ENCODE measurements at places on chromosomes 1 and 21.

DNA sequence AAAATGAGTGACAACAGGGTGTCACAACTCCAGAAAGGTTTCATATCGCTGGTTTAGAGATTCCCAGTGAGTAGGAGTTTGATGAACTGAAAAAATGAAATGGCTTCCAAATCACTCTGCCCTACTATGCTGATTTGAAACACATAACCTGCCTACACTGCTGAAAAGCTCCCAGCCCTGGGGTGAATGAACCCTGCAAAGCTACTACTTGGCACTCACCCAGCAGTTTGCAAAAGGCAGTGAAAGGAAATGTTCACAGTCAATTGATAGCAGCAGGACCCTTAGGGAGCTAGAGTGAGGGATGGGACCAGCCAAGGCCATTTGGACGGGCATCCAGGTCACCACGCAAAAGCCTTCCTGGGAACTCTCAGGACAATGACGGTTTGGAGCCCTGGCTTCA, 44.4 kb upstream of the SRP9 start:
- no peak for DNase-seq

DNA sequence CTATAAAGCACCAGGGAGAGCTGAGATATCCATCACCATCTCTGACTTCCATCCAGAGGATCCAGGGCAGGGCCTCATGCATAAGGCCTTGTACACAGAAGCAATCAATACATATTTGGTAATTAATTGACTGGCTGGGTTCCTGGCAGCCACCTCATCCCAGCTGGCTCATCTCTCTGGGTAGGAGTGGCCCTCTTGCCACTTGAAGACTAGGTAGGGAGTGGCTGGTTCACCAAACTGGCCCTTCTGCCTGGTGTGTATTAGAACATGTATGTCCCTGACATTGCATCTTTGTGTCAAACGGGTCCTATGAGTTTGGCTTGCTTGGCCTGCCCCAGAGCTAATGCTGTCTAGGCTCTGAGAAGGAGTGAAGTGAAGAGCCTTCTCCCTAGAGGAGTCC, 11.8 kb downstream of the NUAK2 start:
- no peak for DNase-seq

- DNase-seq: no peak
Observed at GRCh38 chr1:56686169-56686568, 41.1 kb downstream of the PRKAA2 start.

- no peak for DNase-seq
Observed at GRCh38 chr1:170126696-170127095, 19.1 kb upstream of the NTMT2 start.

- peak; percentile 60 for DNase-seq
Observed at GRCh38 chr1:26574719-26575251, 45.2 kb downstream of the RPS6KA1 start.

DNA sequence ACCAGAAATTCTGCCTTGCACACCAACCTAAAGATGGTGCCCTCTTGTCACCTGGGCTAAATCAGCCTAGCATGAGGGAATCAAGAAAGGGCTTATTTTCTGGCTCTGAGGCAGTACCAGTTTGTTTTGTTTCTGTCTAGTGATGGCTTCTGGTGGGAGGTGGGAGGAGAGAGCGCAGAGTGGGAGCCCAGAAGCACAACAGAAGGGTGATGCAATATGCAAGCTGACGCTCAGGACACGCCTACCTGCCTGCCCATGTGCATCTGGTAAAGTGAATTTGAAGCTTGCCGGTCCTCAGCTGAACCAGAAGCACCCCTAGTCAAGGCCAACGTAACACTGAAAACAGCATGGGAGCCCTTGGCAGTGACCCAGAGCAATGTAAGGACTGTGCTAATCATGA, 138.4 kb upstream of the TIAM1 start:
- no peak for DNase-seq

DNA sequence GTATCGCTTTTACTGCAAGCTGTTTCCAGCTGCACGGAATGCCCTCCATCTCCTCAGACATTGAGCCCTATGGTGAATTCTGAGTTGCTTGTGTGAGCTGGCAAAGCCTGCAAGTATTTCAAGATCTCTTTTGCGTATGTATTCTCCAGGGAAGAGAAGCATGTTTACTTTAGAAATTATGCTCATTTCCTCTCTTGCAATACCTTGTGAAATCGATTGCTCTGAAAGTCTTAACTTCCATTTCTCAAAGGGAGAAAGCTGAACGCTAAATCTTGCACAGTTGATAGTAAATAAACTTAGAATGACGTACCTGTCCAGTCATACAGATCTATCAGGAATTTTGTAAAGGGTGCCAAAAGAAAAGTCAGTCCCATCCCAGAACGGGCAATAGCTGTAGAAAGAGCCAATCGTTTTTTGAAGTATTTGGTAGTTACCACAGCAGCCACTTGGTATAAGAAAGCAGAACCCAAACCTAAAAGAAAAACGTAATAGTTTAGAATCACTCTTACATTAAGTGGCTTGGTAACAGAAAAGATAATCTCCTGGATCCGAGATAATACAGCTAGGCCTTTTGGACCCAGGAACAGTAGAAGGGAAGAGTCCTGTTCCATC, 10.0 kb downstream of the SLC16A4 start:
- DNase-seq: peak; percentile 64

- DNase-seq: no peak
Observed at GRCh38 chr1:9449976-9450696, 89.1 kb upstream of the SLC25A33 start.

GRCh38 chr21:14070049-14070893, 140.5 kb downstream of the LIPI start:
- DNase-seq: no peak

DNA sequence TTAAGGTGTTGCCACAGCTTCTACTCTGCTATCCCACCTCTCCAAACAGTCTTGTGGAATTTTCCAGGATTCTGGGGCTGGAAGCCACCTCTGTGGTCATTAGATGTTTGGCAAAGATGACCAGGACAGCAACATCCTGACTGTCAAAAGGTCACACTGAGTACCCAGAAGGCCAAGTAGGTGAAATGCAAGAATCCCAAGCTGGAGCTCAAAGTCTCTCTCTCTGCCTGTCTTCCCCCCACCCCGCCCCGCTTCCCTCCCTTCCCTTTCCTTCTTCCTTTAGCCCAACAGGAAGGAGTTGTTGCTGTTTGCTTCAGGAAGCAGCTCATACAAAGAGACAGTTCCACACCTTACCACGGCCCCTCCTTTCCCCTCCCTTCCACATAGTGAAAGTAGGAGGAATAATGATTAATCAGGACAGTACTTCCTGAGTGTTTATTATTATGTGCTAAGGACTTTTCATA, 75.6 kb upstream of the SLC2A1 start:
- no peak for DNase-seq

DNA sequence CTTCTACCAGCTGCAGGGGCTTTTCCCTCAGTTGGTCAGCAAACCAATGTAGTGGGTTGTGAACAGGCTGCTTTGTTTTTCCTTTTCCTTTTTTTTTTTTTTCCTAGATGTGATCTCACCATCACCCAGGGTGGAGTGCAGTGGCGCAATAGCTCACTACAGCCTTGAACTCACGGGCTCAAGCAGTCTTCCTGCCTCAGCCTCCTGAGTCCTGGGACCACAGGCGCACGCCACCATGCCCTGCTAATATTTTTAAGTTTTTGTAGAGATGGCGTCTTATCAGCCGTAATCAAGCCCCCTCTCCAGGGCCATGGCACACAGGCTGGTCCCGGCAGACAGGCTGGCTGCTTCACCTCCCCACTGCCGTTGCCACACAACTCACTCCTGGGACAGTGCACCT, 3.4 kb upstream of the TRIM11 start:
- peak; percentile 22 for DNase-seq

- no peak for DNase-seq
Observed at GRCh38 chr21:38822778-38823238, 17.1 kb downstream of the ETS2 start.

GRCh38 chr1:200401708-200402107, 8.1 kb downstream of the ZNF281 start:
- no peak for DNase-seq

DNA sequence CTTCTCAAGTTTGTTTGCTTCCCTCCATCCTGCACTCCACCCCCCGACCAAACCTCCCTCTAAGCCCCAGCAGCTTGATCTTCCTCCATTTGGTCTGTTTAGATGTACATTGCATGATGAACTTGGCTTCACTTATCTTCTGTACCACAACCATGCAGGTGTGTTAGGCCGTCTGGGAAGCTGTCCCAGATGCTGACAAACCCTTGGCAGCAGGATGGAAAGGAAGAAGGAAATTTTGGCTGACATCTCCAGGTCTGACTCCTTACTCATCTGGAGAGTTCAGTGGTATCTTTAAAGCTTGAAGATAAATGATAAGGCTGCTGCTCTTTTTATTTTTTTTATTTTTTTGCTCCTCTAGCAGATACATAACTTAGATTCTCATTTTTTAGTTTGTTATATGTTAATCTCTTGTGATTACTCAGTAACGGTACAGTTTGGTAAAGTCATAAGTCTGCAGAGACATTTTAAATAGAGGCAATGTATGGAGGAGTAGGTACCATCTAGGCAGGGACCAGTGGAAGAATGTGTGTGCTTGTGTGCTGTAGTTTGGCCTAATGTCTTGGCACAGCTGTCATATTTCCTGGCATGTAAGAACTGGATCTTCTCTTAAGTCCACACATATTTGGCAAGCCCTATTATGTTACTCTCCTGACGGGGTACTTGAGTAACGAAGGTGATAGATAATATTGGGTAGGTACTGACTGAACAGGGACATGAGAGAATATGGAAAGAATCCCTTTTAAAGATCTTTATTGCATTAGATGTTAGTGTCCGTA, 79.7 kb downstream of the CACHD1 start:
- no peak for DNase-seq

- no peak for DNase-seq
Observed at GRCh38 chr1:178407655-178408054, 89.1 kb downstream of the CLEC20A start.

DNA sequence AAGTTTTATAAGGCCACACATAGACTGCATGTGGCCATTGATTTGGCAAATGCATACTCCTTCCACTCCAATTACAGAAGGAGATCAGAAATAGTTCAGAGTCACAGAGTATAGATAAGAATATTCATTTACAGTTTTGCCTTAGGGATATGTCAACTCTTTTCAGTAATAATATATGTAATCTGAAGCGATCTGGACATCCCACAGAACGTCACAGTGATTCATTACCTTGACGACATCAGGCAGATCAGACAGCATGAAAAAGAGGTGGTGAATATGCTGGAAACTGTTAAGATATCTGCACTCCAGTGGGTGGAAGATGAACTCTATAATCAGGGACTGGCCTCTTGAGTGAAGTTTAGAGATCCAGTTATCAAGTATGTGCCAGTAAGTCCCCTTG, 240.4 kb downstream of the DPYD start:
- DNase-seq: no peak

DNA sequence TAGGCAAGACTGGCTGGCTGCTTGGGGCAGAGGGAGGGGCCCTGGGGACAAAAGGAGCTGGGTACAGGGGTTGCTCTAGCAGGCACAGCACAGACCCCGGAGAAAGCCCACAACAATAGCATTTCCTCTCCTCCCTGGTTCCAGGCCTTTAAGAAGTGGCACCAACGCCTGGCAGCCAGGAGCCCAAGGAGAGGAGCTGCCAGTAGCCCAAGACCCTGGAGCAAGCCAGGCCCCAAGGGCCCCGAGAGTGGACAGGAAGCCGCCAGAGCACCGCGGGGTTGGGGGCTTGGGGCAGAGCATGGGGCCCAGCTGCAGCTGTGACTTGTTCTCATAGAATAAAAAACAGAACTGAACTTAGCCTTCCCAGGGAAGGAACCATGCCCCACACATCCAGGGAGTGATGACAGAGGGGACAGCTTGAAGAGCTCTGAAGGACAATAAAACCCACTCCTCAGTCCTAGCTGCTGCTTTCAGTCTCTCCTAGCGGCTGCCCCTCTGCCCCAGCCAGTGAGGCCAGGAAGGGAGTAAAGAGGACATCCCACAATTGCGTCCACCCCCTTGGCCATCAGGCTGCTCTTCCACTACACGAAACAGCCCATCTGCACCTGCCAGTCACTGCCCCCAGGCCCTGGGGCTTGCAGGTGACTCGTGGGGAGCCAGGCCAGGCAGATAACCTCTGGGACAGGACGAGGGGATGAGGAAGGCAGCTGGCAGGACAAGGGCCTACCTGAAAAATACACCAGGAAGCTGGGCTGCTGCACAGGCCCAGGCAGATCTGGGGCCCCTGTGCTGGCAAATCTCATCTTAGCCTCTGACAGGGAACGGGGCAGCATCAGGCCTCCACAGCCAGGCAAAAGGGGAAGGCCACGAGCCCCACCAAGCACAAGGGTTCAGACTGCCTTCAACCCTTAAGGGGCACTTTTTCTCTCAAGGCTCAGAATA, 16.4 kb downstream of the MTHFR start:
- no peak for DNase-seq

- DNase-seq: no peak
Observed at GRCh38 chr1:61120246-61120840, 38.0 kb downstream of the NFIA start.

DNA sequence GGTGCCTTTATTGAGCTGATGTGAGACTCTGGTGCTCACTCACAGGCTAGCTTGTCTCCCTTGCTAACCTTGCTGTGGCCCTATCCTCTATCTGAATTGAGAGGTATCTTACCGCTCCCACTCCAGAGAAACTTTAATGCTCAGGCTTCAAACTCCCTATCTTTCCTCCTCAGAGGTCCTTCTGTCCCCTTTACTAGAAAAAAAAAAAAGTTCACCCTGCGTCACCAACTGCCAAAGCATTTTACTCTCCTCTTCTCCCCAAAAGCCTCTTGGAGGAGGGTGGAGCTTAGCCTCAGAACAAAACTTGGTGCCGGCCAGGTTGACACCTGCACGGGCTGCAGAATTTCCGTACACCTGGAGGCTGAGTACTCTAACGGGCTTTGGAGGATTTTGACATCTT, 55.1 kb downstream of the ATP2B4 start:
- no peak for DNase-seq

DNA sequence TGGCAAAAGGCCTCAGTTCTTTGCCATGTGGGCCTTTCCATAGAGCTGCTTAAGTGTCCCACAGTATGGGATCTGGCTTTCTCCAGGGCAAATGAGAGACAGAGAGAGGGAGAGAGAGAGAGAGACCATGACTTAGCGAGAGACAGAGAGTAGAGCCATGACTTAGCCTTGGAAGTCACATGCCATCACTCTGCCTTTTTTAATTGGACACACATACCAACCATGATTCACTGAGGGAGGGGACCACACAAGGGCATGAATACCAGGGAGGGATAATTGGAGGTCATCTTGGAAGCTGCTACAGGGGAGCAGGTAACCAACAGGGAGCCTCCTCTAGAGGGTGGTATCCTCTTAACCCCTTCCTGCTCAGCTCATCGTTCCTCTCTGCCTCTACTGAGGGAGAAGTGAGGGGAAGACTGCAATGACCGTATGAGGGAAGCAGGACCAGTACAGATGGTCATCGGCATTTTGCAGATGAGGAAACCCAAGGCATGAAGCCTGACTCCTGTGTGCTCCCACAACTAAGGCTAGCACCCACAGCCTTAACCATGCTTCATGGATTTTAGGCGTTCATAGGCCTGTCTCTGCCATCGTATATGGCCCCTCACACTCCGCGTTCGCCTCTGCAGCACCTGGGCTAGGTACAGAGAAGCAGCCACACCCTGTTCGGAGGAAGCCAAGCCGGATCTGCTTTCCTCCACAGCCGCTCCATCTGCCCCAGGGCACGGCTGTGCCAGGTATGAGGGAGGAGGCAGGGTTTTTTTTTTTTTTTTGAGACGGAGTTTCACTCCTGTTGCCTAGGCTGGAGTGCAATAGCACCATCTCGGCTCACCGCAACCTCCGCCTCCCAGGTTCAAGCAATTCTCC, 38.6 kb downstream of the MEF2D start:
- DNase-seq: no peak

Data from suppressor macrophage (primary cell).